ENCODE measurements at places on chromosomes 5 and 9.

GRCh38 chr5:134577796-134578577 is 52.5 kb downstream of the JADE2 start:
- DNase-seq, result peak; percentile 89

GRCh38 chr9:136903041-136903554 is 16.8 kb downstream of the TRAF2 start:
- DNase-seq, result peak; percentile 58

DNA sequence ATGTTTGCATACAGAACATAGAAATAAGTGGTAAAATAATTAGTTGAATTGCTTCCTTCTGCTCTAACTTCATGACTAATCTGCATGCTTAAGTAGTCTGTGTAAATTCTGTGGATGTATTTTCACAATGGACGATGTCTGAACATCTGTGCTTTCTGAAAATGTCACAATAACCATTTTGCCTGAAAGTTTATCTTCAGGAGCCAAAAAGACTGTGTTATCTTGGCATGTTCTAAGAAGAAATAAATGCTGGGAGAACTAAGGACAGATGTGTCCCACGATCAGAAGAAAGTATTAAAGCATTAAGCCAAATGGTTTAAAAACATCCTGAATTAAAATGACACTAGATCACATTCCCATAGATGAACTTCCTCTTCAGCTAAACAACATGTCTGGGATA is 397.6 kb downstream of the SPOCK1 start:
- no peak for DNase-seq

DNA sequence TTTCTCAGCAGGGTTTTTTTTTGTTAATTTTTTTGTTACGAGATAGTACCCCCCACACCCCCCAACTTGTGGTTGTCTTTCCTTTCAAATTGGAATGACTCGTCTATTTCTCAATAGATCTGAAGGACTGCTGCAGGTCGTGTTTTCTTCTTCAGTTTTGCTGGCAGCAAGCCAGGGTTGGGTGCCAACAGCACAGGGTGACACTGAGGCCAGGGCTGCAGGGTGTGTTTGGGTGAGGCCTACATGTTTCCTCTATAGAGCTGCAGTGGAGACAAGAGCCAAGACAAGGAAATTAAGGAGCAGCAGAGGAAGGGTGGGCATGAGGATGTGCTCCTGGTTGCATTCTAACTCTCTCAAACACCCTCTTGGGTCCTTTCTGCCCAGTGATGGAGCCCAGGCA is 52.2 kb downstream of the NXNL2 start:
- no peak for DNase-seq

Data from left ventricle myocardium superior (tissue), 1 donor.